Fibroblast of lung (primary cell): ENCODE measurements at places on chromosomes 4 and X. TPM values are rescaled to one million over a fixed set of nuclear protein-coding genes. Genes with fewer than 3 reads are reported as not detected.

QRFPR gene
- total RNA-seq, result not detected in 2 replicates

PRAF2 gene
- total RNA-seq, result 6.4 and 11.9 TPM in 2 replicates

TMPRSS11E gene
- total RNA-seq, result not detected in 2 replicates

STATH gene
- total RNA-seq, result not detected in 2 replicates

ETDB gene
- total RNA-seq, result not detected in 2 replicates

SORCS2 gene
- total RNA-seq, result 0.17 and 0.26 TPM in 2 replicates
